ENCODE measurements at places on chromosomes 16 and 17. TPM values are rescaled to one million over a fixed set of nuclear protein-coding genes. Genes with fewer than 3 reads are reported as not detected.

JUP gene
- total RNA-seq: 0.24 TPM

KRTAP4-4 gene
- not detected for total RNA-seq

PAGR1 gene
- total RNA-seq: 37.2 TPM

ERAL1 gene
- total RNA-seq: 27.5 TPM

KRTAP2-1 gene
- total RNA-seq: not detected

KRT25 gene
- total RNA-seq: not detected

DNASE1 gene
- total RNA-seq: 26.0 TPM

PPL gene
- total RNA-seq: not detected
